ENCODE measurements at places on chromosomes 12 and 14. TPM values are rescaled to one million over a fixed set of nuclear protein-coding genes. Genes with fewer than 3 reads are reported as not detected.

DNA sequence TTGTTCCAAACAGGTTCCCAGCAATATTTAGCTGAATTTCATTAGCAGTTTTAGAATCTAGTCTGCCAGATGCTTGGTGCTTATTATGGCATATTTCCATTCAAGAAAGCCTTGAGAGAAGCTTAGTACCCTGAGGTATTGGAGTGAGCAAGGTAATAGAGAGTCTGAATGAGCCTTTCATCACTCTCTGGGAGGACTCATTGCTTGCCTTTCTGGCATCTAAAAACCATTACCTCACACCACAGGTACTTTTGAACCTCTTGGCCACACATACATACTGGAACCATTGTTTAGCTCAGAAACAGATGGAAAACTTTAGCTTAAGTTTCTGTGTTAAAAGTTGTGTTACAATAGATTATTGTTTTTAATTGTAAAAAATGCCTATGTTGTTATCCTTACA is 27.4 kb upstream of the KCNH3 start:
- no peak for DNase-seq

GRCh38 chr14:103692159-103692558 is 23.1 kb downstream of the XRCC3 start:
- DNase-seq: no peak

The KCNC2 gene
- total RNA-seq: not detected

The PNN gene
- total RNA-seq: 102 TPM

The PCED1B gene
- 73.6 TPM for total RNA-seq

- DNase-seq: no peak
Observed at GRCh38 chr14:32914391-32914790, 24.3 kb upstream of the NPAS3 start.

GRCh38 chr12:2064071-2064507 is 11.3 kb downstream of the CACNA1C start:
- DNase-seq: no peak

DNA sequence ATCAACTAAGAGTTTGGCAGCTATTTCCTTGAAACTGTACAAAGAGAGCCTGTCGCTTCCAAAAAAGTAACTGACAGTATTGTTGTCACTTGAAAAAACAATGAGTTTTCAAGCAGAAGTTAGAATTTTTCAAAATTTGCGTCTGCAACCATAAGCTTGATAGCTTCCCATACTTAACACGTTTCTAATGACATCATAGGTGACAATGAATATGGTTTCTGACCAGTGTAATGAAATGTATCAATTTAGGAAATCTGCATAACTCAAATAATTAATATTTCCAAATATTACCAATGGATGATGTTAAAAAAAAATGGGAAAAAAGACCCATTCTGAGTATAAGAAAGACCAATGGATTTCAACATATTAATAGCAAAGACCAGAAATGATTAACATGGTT is 165.4 kb upstream of the CRY1 start:
- DNase-seq: no peak

All from activated T-cell treated with anti-CD3 and anti-CD28 coated beads, Interleukin-2, amount 50 U/mL, for 72 hours (primary cell).